Stimulated activated CD8-positive, alpha-beta memory T cell treated with anti-CD3 and anti-CD28 coated beads, Interleukin-2, amount 100 ng/mL, for 1 hour (primary cell): ENCODE measurements at places on chromosomes 12 and 14.

- no peak for DNase-seq
Measured at GRCh38 chr12:41174602-41175001, 13.5 kb upstream of the PDZRN4 start.

GRCh38 chr14:59148334-59148900, 40.0 kb upstream of the DAAM1 start:
- no peak for DNase-seq

- peak; percentile 29 for DNase-seq
Measured at GRCh38 chr12:57549909-57550640, at the start of gene KIF5A. Gene KIF5A, plus strand, starts transcription at chr12:57550044. Its CDS starts 228 bp downstream, at chr12:57550272.

- no peak for DNase-seq
Measured at GRCh38 chr14:26598081-26598671, 343 bp upstream of the NOVA1 start.

- DNase-seq = no peak
Measured at GRCh38 chr14:81480741-81481140, 52.9 kb downstream of the SEL1L start.

DNA sequence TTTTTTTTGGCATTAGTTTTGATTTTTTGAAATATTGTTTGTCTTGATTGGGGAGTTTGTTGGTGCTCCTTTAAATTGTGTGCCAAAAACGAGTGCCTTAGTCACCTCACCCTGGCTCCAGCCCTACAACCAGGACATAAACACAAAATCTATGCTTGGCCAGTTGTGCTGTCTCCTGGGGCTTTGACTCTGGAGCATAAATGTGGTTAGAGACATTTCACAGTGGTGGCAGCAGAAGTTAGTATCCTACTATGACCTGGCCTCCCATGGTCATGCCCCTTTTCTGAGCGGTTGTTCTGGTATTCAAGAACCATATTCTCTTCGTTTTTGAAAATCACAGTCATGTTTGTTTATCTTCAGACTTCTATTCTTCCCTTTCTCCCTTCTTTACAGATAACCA, 70.7 kb upstream of the PSMA6 start:
- DNase-seq = no peak

GRCh38 chr14:101588990-101589389, 27.7 kb downstream of the DIO3 start:
- DNase-seq = no peak

DNA sequence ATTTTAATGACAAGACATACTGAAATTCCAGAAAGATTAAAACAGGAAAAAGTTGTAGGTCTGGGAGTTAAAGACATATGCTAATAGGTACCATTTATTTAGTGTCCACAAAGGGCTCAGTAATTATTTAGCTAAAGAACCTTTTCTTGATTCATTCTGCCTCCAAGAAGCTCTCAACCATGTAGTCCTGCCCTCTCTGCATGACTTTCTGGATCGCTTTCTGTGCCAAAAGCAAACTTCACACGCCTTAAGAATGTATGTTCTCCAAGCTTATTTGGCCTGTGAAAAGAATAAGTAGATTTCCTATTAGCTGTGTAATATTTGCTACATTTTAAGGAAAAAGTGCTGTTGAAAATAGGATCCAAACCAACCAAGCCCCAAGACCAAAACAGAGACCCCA, 291.7 kb downstream of the C12orf75 start:
- DNase-seq = no peak

- no peak for DNase-seq
Measured at GRCh38 chr14:89110110-89110509, 285.7 kb downstream of the TTC8 start.

DNA sequence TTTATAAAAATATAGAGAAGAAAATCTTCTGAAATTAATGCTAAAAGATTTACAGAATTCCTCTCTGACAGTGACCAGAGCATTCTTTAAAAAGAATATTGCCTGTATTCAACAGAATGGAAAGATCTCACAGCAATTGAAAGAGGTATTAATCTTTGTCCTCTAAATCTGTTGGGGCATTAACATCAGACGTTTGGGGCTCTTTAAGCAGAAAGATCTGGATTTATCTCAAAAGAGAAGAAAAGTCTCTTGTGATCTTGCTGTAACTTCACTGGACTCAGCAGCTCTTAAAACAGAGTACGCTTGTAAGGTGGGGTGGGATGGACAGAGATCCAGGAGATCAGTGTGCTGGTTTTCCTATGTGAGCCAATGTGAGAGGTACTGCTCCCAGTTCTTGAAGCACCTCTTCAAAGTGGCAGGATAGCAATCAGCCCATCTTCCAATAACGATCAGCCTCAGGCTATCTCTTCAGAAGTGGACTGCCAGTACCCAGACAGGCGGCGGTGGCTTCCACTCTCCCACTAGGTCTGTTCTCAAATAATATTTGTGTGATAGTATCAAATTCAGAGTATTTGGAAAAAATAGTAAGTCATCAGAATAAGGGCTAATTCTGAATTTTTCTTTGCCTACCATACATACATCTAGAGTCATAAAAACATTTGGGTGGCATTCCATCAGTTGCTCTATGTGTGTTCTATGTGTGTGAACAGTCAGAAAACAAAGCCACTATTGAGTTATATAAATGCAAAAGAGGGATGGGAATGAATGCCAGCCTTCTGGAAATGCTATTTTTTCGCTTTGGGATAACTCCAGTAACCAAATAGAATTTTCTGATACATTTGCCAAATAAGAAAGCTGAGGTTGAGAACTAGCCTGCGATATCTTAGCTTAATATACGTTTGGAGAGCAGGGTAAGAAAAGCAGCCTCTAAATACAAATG, 237.4 kb upstream of the RGS6 start:
- no peak for DNase-seq
